ENCODE measurements at places on chromosomes 11 and 22. TPM values are rescaled to one million over a fixed set of nuclear protein-coding genes. Genes with fewer than 3 reads are reported as not detected.
A peak's percentile ranks its signal among the peaks of the same experiment; 100 is the strongest.

APOBEC3F gene
- total RNA-seq: 44.8 TPM

PHF21B gene
- 0.72 TPM for total RNA-seq

CHRNA10 gene
- 2.8 TPM for total RNA-seq

- peak; percentile 98 for DNase-seq
These were observed at the start of gene GGA1 for GRCh38 chr22:37608477-37609239. GGA1 (plus strand) TSS chr22:37608834; CDS start chr22:37608861, 27 bp downstream.

SYT7 gene
- total RNA-seq: not detected

- DNase-seq: no peak
These were observed 109.9 kb upstream of the TBCEL start for GRCh38 chr11:120914021-120914420.

GRCh38 chr11:2436521-2437031 is 7.7 kb downstream of the TRPM5 start:
- DNase-seq: no peak

- no peak for DNase-seq
These were observed 29.0 kb upstream of the KCNQ1OT1 start for GRCh38 chr11:2728663-2729332.

DNA sequence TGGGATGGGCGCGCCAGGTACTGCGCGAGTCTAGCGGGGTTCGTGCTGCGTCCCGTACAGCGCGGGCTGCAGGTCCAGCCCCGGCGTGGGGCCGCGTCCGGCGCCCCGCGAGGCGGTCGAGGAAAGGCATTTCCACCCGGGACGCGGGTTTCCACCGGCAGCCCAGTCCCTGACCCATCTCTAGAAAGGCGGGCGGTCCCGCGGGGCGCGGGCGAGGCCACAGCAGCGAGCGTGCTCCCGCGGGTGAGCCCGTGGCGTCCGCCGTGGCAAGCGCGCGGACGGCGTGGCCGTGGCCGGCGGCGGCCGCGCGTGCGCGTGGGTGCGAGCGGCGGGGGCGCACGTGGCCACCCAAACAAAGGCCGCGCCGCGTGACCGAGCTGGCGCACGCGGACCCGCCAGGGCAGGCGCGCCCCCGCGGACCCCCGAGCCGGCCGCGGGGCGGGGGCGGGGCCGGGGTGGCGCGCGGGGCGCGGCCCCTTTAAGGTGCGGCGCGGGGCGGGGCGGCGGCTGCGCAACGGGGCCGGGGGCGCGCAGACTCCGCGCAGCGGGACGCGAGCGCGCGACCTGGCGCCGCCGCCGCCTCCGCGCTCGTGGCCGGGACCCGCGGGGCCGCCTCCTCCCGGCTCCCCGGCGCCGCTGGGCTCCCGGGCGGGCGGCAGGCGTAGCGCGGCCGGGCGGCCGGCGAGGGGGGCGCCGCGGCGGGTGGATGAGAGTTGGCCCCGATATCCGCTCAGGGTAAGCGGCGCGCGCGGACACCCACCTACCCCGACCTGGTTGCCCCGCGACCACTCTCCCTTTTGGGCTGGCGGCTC is 39.3 kb upstream of the CELSR1 start:
- DNase-seq: peak; percentile 61
